Activated naive CD4-positive, alpha-beta T cell treated with anti-CD3 and anti-CD28 coated beads, Interleukin-2, amount 50 U/mL, for 72 hours (primary cell): ENCODE measurements at places on chromosomes 1 and 21. TPM values are rescaled to one million over a fixed set of nuclear protein-coding genes. Genes with fewer than 3 reads are reported as not detected.

Gene SESN2
- 38.7 TPM for total RNA-seq

Gene OLIG2
- total RNA-seq: not detected

Gene ATPAF1
- total RNA-seq: 36.2 TPM

Gene S100A9
- total RNA-seq: 0.73 TPM

Gene MNDA
- total RNA-seq: not detected

Gene HEYL
- total RNA-seq: not detected

Gene ATP6V0B
- 89.1 TPM for total RNA-seq

Gene FAM43B
- total RNA-seq: not detected

Gene OPRD1
- not detected for total RNA-seq

Gene LIPI
- total RNA-seq: not detected

Gene OR2G3
- not detected for total RNA-seq
